Urinary bladder (tissue), 4 donors: ENCODE measurements at places on chromosomes 2 and 18. TPM values are rescaled to one million over a fixed set of nuclear protein-coding genes. Genes with fewer than 3 reads are reported as not detected.

Gene PSMA8
- polyA plus RNA-seq = not detected

Gene VIL1
- polyA plus RNA-seq = 0.08 TPM

Gene UGT1A8
- 0.56 TPM for polyA plus RNA-seq

Gene CXCR1
- polyA plus RNA-seq = 0.13 TPM

Gene XIRP2
- polyA plus RNA-seq = not detected

Gene FEV
- not detected for polyA plus RNA-seq

Gene TRIM54
- 0.04 TPM for polyA plus RNA-seq

Gene RUFY4
- 0.09 TPM for polyA plus RNA-seq

Gene CCDC74B
- polyA plus RNA-seq = 8.1 TPM

DNA sequence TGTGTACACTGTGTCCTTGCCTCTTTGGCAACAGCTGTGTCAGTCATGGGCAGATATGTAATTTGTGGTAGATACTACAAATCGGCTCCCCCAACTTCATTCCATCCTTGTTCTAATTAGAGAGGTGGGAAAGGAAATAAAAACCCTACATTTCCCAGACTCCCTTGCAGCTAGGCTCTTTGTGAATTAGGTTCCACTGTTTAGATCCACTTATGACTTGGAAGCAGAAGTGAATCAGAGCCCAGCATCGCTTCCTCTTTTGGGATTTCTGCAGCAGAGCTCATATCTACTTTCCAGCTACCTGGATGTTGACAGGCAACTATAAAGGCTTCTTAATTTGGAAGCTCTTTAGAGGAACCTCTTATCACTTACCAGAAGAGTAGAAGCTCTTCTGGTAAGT is 34.1 kb upstream of the NARS1 start:
- DNase-seq = no peak

GRCh38 chr2:217899231-217900009 is 103.4 kb downstream of the TNS1 start:
- no peak for DNase-seq

DNA sequence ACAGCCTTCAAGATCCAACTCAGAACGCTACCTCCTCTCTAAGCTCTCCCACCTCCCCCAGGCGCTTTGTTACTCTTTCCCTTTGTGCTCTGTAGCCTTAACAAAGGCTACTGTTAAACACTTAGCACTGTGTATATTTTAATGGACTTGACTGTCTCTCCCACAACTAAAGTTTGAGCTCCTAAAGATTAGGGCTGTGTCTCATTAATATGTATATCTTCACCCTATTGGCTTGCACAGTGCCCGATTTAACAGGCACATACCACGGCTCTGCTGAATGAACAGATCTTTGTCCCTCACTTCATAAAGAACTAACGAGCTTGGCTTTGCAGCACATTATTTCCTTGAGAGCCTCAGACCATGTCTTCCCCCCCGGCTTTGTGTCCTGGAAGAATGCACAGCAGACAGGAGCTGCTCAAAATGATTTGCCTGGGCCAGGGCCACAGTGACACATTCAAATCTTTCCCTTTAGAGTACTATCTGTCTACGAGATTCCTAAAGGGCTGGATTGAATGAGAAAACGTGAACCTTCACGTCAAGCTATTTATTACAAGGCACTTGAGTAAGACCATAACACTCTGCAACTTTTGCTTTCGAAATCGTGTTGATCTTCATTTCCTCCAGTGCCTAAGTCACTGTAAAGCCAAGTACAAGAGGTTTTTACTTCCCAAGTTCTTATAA is 22.1 kb downstream of the ABHD3 start:
- no peak for DNase-seq

DNA sequence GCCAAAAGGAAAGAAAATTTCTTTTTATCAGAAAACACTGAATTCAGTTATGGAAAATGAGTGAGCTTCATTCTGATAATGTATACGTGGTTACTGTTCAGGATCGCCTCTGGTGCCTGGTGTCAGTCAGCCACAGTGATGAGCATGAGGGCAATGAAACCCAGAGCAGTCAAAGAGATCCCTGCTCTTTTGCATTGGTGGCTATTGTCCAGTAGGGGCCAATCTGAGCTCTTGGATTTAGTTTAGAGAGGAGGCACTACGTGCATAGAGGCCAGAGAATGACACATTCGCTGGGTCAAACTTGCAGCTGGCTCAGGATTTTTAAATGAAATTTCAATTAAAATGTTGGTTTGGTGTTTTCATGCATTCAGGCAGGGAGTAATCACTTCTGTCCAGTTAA is 522.9 kb downstream of the TMEM182 start:
- DNase-seq = no peak

DNA sequence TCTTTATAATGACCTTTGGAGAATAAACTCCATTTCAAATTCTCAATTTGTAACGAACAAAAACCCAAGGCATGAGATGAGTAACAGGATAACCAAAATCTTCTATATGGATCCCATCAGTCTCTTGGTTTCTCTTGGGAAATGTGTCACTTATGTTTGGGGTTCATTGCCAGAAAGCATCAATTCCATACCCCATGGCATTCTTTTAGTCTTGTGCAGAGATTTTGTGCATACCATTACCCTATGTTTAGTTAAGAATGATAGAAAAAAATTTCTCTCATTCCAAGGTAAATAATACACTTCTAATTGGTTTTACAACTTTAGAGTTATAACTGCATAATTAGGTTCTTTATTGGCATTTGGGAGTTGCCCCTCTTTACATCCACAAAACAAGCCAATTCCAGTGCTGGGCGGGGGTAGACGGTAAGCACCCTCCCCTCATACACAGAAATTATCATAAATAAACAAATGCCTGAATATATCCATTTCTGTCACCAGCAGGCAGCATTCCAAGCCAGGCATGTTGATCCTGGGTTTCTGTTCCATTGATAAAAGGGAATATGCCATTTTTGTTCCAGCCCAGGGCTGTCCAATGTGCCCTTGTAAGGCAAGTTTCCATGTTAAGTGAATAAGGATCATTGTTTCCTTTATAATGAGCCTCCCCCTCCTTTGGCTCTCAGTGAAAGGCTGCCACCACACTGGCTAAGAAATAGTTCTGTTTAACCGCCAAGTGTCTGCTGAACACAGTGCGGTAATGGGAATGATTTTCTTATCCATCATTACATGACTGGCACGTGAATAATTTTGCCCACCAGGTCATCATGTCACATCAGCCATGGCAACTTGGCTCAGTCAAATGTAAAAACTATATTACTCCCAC is 680.1 kb upstream of the ZEB2 start:
- DNase-seq = no peak

DNA sequence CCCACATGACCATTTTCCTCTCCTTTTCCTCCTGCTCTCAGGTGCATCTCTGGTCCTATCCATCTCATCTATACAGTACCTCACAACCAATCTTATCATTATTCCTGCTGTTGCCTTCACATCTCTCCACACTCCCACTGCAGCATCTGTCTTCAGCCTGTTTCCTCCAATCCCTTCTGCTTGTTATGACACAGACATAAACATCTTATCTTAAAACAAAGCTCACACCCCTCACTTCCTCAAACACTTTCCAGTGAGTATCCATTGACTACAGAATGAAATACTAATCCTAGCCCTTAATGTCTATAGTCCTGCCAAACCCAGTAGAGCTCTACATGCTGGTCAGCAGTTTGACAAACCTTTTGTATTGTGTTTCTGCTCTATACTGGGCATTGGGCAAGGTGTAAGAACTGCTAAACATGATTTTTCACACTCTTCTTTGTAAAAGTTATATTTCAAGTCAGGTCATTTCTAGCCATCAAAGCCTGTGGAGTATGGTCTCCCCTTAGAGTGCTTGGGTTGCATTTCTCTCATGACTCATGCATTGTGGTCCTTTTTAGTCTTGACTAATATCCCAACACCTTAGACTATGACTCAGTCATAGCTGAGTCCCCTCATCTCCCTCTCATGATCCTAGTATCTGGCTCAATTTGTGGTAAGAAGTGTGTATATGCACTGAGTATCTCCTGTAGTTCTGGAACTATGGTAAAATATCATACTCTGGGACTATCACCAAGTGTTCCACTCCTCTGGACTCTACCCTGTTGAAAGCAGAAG is 187.0 kb downstream of the CYRIA start:
- no peak for DNase-seq

- no peak for DNase-seq
Observed at GRCh38 chr2:131035112-131035825, 58.0 kb downstream of the FAM168B start.

DNA sequence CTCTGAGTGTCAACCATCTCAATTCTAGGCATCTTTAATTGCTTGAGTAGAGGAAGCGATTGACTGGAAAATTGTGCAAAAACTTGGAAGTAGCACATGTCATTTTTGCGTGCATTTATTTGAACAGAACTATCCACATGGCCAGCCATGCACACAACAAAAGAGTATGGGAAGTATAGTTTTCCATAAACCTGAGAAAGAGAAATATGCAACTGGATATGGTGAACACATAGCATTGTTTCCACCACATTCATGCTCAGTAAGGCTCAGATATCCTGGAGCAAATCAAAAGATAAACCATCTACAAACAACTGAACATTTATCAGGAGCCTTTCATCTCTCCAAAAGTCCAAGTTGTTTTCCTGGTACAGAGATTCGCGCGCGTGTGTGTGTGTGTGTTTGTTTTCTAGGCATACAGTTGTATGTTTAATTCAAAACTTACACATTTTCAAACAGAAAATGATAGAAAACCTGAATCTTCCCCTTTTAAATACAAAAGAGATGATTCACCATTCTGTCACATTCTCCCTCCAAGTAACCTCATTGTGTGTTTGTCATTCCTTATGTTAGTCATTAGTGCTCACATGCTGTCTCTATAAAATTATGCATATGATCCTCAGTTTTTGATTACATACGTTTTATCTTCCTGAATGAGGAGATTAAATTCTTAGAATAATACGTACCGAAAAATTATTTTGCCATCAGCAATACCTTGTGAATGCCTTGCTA is 780.4 kb upstream of the NRXN1 start:
- DNase-seq = no peak

GRCh38 chr2:146665800-146666199 is 1179.0 kb upstream of the ACVR2A start:
- no peak for DNase-seq

GRCh38 chr2:98807221-98807620 is 76.3 kb upstream of the MGAT4A start:
- DNase-seq = no peak

DNA sequence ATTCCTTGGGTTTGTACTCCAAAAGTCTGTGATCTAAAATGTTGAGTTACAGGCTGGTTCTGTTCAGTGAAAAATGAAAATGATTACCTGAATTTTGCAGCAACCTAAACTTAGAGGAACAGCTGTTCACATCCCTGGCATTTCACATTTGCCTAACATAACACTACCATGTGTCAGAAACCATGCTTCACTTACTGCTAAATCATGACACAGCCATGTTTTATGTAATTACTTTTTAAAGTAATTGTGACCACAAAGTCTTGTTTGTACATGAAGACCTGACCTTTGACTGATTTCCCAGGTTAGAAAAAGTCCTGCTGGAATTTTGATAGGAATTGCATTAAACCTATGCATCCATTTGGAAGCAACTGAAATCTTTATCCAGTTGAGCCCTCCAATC is 79.1 kb downstream of the FAM168B start:
- DNase-seq = no peak

GRCh38 chr2:100801402-100801801 is 18.5 kb upstream of the NPAS2 start:
- no peak for DNase-seq

GRCh38 chr2:129906861-129907235 is 72.6 kb upstream of the RAB6C start:
- no peak for DNase-seq

GRCh38 chr2:226234187-226234586 is 565.4 kb downstream of the IRS1 start:
- DNase-seq = no peak

DNA sequence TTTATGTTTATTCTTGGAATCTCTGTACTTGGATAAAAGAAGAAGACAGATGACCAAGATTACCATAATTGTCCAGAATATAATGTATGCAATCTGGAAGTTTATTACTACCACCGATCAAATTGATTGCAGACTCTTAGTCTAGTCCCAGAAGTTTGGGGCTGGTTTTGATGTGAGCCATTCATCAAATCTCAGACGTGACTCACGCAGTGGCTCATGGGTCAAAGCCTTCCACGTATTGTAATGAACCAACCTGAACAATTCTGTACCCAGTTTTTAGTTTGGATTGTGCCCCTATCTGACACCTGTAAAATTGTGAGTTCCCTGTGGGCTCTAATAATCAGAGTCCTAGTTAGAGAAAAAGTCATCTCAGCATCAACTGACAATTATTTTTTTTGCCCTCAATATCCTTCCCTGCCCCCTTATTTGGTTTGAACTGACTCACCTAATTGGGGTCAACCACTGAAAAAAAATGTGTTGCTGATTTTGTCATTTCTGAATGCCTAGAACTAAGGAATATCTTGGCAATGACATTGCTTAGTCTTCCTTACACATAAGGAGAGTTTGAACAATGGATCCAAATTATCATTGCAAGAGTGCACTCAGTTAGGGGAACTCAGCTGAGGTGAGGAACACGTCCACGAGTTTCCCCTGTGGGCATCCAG is 219.5 kb upstream of the NRP2 start:
- DNase-seq = no peak

DNA sequence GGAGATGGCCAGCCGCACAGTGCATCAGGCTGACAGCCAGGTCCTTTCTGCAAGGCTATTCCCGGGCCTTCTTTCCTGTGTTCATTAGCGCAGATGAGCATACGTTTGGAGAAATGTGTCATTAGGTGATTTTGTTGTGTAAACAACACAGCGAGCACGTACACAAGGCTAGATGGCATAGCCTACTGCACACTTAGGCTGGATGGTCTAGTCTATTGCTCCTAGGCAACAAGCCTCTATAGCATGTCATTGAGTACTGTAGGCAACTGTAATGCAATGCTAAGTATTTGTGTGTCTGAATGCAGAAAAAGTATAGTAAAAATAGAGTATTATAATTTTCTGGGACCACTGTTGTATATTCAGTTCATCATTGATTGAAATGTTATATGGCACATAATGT is 50.9 kb upstream of the PHLPP1 start:
- DNase-seq = no peak
